CD8-positive, alpha-beta memory T cell (primary cell): ENCODE measurements at places on chromosomes 7 and 10.

DNA sequence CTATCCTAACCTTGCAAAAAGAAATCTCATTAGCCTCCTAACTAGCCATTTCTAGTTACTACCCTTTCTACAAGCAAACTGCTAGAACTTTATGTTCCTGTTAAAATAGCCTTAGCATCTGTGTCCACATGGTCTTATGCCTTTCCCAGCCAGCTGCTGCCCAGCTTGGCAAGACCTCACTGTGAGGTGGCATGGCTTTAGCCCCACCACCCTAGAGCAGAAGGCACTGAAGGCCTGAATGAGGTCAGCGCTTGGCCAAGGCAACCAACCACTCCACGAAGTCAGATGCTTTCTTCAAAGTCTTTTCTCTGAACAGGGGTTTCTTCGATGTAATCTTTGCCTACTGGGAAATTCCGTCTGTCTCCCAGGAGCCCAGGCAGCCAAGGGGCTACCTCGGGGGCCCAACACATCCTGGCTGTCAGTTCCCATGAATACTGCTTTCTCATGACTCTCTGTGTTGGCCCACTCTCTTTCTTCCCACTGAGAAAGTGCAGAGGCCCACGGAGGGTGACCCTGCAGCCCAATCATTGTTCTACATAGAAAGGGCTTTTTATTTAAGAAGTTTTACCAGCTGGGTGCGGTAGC, 41.6 kb downstream of the POLR3A start:
- DNase-seq, result no peak

GRCh38 chr7:1669954-1670893, at the start of gene ELFN1:
Gene ELFN1, plus strand, starts transcription at chr7:1670277. Its CDS starts 74,320 bp downstream, at chr7:1744597.
- DNase-seq, result no peak

DNA sequence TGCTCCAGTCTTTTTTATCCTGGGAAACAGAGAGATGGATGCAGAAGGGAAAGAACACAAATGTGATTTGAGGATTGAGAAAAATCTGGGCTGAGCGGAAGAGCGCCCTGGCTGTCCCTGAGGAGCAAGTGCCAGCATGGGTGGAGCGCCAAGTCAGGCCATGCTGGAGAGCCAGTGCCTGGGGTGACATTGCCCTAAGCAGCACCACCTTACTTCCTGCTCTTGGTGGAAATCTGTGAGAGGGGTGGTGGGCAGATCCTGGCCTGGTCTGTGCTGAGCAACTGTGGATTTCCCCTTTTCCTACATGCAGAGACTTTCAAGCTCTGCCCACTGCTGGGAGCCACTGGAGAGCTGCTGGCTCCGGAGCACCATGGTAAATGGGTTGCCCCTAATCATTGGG, 36.9 kb downstream of the DDIT4 start:
- DNase-seq, result no peak

DNA sequence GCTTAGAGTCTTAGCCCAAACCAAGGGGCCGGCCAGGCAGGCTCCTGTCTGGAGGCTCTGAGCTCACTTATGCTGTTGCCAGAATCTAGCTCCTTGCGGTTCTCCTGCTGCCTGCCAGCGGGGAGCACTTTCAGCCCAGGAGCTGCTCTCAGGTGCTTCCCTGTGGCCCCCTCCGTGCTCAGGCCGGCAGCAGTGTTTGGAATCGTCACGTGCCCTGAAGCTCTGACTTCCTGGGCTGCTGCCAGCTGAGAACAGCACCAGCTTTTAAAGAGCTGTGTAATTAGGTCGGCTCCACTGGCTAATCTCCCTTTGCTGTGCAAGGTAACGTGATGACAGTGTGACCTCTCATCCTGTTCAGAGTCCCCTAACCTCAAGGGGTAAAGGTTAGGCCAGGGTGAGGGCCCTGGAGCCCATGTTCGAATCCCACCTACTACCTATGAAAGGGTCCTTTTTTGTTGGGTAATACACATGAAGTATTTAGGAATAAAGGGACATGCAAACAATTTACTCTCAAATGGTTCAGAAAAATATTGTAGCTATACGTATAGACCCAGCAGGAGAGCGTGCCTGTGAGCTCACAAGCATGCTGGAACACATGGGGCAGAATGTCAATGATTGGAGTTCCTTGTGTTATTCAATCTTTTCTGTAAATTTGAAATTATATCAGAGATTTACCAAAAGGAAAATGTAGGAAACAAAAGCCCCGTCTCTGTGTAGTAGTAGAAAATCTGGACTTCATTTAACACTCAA, 16.6 kb downstream of the ZNF862 start:
- DNase-seq, result no peak

DNA sequence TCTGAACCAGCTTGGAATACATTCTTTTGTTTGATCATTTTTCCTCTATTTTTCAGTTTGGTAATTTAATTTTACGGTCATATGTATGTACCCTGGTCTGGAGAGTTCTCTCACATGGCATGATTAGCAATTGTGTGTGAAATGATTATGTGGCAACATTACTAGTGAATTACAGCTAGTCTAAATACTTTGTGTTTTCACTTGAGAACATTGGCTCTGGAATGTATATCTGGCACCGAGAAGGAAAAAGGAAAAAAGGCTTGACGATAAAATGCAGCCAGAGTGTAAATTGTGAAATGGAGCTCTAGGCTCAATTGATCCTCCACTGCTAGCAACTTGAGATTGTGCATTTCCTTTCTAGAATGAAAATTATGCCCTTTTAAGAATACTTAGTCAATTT, 397.2 kb downstream of the EXOC4 start:
- DNase-seq, result no peak

DNA sequence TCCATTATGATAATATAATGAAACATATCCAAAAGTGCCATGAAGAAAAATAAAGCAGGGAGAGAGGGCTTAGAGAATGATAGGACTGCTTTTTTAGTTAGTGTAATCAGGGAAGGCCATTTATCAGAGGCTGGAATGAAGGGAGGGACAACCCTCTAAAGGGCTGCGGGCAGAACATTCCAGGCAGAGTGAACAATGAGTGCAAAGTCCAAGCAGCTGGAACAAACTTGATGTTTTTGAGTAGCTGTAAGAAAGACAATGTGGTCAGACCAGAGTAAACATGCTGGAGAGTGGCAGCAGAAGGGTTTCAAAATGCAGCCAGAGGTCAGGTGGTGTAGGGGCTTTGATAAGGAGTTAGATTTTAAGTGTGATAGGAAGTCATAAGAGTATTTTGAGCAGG, 65.6 kb upstream of the CCDC6 start:
- DNase-seq, result no peak

DNA sequence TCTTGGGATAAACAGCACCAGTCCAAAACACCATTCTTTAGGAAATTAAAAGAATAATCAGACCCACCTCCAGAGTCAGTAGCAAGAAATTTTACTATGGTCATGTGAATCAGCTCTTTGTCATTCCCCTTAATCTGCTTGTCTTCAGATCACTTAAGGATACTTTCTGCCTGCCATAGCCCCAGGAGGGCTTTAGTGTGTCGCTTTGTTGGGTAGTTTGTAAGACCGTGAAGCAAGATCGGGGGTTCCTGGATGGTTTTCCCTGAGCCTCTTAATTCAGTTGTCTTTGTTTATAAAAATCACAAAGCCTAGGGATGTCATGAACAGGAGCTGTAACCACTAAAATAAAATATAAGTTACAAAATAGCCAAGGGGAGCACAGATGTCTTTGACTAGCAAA, 223.6 kb downstream of the RELN start:
- DNase-seq, result no peak

DNA sequence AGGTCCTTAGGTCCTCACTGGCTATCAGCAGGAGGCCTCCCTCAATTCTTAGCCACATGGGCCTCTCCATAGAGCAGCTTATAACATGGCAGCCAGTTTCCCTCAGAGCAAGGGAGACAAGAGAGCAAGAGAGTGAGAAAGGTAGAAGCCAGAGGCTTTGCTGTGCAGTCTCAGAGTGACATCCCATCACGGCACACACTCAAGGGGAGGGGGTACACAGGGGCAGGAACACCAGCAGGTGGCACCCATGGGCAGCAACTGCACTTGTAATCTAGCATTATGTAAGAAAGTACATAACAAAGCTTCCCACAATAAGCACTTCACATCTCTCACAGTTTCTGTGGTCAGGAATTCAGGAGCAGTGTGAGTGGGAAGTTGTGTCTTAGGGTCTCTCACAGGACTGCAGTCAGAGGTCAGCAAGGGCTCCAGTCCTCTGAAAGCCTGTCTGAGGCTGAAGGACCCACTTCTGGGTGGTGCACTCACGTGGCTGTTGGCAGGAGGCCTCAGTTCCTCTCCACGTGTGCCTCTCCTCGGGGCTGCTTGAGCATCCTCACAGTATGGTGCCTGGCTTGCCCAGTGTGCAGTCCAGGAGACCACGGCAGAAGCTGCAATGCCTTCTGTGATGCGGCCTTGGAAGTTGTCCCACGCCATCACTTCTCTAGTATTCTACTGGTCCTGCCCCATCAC, 159.4 kb downstream of the OAT start:
- no peak for DNase-seq

DNA sequence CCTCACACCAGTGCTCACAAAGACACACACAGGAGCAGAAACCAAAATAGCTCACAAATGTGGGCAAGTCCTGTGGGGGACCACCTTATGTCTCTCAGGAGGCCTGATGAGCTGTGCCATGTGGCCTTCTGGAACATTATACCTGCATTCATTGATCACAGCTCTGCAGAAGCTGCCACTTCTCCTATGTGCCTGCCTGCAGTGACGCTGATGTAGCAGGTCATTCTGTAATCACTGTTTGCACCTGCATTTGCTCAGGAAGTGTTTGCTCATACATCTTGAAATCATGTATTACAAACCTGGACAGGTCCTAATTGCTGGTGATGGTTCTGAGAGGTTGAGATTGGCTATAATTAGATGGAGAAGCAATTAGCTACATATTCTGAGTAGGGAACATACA, 310.2 kb downstream of the AUTS2 start:
- no peak for DNase-seq

- no peak for DNase-seq
These were observed 8.0 kb upstream of the CFAP70 start for GRCh38 chr10:73366381-73367298.

DNA sequence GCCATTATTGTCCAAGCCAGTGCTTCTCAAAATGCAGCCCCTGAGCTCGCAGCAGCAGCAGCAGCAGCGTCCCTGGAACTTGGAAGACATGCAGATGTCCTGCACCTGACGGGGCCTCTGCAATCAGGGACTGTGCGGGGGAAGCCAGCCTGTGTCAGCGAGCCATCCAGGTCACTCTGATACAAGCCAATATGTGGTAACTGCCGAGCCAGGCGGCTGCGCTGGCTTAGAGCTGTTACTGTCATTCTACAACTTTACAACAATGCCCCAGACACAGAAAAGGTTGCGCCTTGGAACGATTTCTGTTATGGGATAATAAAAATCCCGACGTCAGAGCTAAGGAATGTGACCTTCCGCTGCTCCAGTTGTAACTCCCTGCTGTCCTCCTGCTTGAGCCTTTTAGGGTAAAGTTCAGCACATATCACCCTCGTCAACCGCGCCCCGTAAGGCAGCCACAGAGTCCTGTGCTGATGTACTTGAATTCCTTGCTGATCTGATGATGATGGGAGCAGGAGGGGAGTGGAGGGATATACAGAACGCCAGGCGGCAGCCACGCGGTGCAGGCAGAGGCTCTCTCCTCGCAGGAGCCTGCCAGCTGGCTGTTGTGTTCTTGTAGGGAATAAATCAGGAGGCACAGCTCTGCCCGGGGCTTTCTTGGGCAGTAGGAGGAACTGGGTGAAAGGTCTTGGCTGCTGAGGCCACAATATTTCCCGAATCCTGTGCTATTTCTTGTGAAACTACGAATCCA, 20.0 kb upstream of the CRYGN start:
- no peak for DNase-seq

DNA sequence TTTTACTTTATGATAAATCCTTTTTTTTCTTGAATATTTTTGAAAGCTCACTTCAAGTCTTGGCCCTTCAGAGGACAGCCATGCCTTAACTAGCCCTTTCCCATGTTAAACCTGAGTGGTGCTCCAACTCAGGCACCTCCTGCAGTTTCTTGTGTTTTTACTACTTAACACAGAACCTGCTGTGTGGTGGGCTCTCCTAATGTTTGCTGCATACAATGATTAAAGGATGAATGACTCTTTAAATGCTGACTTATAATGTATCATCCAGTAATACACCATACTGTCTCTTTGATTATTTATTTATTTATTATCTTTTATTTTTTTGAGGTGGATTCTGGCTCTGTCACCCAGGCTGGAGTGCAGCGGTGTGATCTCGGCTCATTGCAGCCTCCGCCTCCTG, 179.4 kb downstream of the SEMA3E start:
- DNase-seq, result no peak

DNA sequence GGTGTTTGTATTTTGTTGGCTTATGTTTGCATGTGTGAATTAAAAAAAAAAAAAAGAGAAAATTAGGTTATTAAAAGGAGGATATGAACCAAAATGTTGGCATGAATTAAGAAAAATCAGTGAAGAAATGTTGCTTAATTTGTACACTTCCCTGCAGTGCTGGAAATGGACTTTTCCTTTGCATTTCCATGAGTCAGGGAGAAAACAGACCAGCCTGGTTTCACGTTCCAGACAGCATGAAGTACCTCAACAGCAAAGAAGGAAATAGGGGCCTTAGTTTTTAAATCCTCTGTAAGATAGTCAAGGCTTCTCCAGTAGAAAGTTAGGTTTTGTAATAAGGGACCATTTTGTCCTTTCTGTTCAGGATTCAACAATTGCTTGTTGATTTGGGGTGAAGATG, 159.7 kb downstream of the CELF2 start:
- no peak for DNase-seq

- DNase-seq, result no peak
These were observed 506.5 kb upstream of the MKI67 start for GRCh38 chr10:128632694-128633093.

- DNase-seq, result no peak
These were observed 2.7 kb upstream of the TMEM254 start for GRCh38 chr10:80075781-80076180.

GRCh38 chr10:14262836-14263425, 67.8 kb downstream of the FRMD4A start:
- DNase-seq, result no peak

DNA sequence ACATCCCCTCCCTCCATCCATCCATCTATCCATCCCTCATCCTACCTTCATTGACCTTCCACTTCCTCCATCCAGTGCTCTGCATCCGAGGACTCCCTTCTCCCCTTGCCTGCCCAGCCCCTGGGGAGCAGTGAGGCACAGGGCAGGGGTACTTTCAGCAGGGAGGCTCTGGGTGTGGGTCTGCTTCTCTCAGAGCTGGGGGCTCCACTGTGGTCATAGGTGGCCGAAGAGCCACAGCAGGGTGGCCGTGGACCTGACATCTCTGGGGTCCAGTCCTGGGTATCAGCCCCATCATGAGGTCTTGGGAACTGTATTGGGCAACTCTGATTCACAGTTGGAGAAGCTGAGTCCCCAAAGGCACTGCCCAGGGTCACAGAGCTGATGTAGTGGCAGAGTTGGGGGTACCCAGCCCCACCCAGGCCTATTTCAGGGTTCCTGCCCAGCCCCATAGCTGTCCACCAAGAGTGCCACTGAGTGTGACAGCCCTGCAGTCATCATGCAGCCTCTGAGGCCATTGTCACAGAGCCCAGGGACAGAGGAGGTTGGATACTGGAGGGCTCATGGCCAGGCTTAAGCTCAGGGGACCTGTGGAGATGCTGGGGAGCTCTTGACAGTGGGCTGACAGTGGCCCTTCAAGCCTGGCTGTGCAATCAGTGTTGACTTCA, 35.3 kb upstream of the DPYSL4 start:
- DNase-seq, result no peak
